Fibroblast of the aortic adventitia (primary cell): ENCODE measurements at places on chromosomes 16 and 17.
A peak's percentile ranks its signal among the peaks of the same experiment; 100 is the strongest.

GRCh38 chr17:28955408-28955807 is 4.1 kb upstream of the PHF12 start:
- DNase-seq = no peak

- peak; percentile 98 for DNase-seq
These were observed 94.7 kb downstream of the SEC14L1 start for GRCh38 chr17:77235370-77235941.

- no peak for DNase-seq
These were observed 4.4 kb upstream of the OR1F1 start for GRCh38 chr16:3183445-3184139.

GRCh38 chr16:2763173-2763572 is 10.7 kb downstream of the SRRM2 start:
- DNase-seq = no peak

- DNase-seq = no peak
These were observed 283.8 kb downstream of the ZFHX3 start for GRCh38 chr16:72764015-72764654.

DNA sequence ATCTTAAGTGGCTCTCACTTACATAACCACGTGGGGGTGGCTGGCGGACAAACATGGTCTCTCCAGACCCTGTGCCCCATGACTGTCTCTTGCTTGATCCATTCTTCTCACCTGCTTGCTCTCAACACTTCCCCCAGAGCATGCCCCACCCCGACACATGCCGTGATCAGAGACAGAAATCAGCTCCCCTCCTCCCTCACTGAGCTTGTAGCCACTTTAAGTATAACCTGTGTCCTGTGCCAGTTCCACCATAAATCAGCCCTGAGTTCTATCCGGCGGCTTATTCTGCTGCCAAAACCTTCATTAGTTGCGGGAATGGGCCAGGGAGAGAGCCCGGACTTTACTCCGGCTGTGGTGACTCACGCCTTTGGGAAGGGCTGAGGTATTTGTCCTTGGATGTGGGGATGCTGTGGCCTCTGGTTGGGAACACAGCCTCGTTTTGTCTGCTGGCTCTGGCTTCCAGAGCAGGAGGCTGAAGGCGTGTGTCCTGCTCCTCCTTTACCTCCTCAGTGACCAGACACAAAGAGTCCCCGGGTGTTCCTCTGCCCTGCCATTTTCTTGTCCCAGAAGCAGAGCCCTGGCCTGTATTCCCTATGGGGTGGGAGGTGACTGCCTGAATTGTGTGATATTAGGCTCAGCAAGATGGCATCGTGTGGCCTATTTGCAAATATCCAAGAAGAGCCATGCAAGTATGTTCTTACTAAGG is 21.1 kb downstream of the ANKRD40 start:
- DNase-seq = peak; percentile 93
